Iris pigment epithelial cell (primary cell): ENCODE measurements at places on chromosomes 7 and 10.

DNA sequence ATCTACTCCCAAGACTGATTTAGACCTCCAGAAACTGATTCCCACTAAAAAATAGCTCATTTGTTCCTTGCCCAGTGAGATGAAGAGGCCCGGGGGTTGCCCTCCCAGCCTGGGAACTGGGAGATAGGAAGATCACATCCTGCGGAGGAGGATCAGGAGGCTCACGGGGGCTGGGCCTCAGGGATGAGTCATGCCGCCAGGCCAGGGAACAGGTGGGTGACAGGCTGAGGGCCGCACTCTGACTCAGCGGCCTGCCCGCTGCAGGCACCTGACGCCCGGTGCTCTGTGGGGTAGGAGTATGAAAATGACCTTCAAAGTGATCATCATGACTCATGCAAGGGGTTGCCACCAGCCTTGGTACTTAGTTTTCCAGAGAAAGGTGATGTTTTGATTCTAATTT is 104.5 kb upstream of the ZPBP start:
- DNase-seq = no peak

GRCh38 chr10:55163388-55163979 is 362.5 kb upstream of the PCDH15 start:
- DNase-seq = no peak

GRCh38 chr10:133614830-133615580 is 11.6 kb downstream of the FRG2B start:
- no peak for DNase-seq

DNA sequence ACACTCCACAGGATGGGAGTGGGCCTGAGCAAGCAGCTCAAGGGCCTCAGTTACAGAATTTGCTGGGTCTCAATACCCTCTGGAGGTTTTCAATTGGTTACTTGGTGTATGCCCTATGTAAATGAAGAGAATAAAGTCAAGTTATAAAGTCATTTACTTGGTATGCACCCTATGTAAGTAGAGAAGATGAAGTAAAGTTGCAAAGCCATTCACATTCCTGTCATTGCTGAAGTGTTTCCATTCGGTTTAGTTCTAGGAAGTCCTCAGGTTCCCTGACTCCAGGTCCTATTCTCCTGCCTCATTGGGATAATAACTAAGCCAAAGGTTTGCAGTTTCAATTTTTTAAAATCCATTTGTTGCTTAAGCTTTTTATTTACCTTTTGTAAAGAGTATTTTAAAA is 272.6 kb upstream of the NPSR1 start:
- no peak for DNase-seq

GRCh38 chr10:987620-987869 is 689 bp upstream of the GTPBP4 start:
- DNase-seq = peak; percentile 34

DNA sequence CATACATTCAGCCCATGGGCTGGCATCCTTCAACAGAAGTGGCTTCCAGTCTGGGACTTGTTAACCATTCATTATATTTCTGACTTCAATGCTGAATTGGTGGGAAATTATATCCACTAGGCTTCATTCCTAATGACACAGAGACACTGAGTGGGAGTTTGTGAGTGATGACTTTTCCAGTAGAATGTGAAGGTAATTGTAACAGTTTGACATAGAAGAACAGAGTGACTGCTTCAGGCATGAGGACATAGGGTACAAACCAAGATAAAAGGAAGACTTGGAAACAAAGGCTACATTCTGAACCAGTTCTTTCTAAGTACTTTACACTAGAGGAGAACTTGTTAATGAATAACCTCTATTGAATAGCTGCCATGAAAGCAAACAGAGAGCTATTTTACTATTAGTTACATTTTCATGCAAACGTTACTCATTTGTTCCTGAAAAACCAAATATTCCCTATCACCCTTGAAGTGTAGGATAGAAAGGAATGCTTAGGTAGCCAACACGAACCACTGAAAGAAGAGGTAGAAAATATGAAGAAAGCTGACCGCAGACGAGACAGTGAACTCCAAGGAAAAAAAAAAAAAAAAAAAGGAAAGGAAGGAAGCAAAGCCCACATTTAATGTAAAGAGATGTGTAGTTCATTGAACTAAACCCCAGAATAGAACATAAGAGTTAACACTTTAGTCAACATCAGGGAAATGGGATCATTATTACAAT is 237.0 kb upstream of the SEMA3C start:
- no peak for DNase-seq

GRCh38 chr10:93060887-93061593 is 442 bp downstream of the CYP26C1 start:
- no peak for DNase-seq

DNA sequence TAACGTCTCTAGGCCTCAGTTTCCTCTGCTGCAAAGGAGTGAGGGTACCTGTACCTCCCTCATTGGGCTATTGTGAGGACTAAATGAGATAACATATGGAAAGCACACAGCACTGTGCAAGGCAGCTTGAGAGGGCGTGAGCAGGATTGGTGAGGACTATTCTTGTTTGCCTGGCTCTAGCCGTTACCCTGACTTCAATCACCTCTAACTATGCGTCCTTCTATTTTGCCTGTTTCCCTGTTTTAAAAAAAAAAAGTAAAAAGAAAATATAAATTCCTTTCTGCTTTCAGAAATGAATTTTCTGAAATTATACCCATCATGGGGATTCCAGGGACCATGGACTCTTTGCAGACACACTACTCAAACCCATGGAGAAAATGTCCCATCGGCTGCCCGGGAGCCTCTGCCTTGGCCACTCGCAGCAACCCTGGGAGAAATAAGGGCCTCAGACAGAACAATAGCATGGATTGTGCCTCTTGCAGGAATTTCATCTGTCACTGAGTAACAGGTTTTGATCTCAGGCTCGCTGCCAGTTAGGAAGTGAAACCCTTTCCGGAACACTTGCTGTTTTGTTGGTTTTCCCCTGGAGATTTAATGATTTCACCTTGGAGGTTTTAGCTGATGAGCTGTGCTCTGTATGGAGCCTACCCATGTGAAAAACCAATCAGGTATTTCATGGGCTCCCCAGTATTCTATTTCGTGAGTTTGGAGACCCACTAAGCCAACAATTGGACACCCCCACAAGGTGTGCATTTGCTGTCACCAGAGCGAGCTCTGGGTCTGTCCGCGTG is 55.6 kb downstream of the STEAP1B start:
- peak; percentile 28 for DNase-seq

DNA sequence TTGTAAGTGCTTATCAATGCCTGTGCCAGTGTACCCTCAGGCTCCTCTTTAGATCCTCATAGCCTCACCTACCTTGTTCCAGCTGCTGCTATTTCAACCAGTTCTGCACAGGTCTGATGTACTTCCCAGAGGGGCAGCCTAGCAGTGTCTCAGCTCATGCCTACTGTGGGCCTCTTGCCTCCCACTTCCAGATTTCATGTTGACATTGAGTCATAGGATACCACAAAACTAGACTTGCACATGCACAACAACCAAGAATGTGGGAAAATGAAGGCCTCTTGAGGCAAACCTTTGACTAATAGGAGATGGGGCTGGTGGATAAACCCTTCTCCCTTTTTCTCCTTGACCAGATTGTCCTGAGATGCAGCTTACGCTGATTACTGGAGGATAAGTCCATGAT is 31.0 kb downstream of the PON3 start:
- DNase-seq = peak; percentile 8

DNA sequence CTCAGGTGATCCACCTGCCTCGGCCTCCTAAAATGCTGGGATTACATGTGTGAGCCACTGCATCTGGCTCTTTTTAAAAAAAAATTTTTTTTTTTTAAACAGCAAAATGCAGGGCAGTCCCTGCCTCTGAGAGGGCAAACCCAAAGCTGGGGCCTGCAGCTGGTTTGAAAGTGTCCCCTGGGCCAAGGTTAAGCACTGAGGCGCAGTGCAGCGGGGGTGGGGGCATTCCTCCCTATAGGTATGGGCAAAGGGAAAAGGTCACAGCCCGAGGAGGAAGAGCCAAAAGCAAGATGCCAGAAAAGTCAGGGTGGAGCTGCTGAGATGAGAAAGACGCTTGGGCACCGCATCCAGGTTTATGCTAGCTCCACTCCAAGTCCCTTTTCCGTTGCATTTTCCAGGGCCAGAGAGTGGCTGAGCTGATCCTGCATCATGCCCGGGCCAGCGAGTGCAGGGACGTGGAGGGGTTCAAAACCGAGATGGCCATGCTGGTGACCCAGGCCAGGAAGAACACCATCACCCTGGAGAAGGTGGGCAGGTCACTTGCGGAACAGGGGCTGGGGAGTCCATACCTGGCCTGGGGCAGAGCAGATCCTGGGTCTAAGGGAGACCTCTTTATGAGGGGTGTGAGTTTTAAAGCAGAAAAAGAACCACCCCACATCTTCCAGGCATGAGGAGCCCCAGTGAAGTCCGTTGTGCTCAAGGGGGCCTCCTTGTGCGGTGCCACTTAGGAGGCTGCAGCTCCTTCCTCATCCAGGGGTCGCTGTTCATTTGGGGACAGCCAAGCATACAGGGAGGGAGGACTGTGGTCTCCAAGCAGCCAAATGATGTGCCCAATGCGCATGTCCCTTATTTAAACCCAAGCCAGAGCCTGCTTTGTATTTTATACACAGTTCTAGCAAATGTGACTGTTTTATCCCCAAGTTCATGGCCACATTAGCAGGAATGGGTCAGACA is 7.0 kb upstream of the NDUFB2 start:
- no peak for DNase-seq

GRCh38 chr10:102643336-102644065 is 778 bp upstream of the TRIM8 start:
- DNase-seq = peak; percentile 84

DNA sequence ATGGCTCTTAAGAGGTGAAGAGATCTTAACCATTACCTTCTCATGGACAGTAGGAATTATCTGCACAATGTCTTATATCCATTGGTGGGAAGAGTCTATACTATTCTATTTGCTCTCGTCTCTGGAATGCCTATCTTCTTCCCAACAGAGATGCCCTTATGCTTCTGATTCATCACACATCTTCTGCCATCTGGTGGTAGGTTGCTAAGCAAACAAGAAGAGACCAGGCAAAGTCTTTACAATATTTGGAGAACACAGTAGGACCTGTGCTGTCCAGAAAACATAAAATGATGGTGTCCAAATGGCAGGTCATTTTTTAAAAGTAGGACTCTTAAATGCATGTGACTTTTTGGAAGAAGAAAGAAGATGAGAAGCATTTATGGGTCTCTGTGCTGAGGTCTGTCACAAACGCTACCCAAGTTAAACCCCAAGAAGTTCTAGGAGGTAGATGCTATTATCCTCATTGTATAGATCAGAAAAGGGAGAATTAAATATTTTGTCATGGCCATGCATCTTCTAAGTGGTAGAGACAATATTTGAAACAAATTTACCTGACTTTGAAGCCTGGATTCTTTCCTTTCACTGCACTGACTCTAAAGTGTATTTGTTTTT is 67.8 kb upstream of the NXPH1 start:
- peak; percentile 4 for DNase-seq

GRCh38 chr10:42422911-42423310 is 215.5 kb downstream of the ZNF33B start:
- DNase-seq = no peak

DNA sequence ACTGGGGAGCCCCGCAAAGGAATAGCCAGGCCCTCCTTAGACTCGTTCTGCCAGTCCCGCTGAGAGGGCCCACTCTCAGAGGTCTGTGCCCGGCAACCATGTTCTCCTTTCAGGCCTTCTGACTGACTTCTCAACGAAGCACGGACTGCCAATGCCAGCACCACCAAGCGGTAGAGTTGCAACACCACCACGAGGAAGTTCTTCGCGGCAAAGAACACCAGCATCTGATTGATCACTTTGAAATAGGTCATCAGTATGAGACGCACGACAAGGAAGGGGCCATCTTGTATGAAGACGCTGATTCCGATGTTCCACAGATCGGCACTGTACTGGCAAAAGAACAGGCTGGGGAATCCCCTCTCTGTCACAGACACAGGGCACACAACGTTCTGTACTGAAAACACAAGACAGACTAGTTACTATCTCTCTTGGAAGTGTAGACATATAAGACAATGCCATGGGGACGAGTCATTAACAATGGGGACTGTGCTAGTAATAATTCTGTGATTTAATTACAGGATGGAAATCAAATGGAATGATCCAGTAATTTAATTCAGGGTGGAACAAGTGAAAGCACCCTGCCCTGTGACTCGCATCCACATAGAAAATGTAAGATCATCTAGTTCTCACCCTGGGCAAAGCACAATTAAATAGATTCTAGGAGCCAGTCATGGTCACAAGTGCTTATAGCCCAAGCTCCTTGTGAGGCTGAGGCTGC is 42.7 kb downstream of the TMEM26 start:
- DNase-seq = peak; percentile 0

- DNase-seq = no peak
These were observed 69.4 kb downstream of the LRRN3 start for GRCh38 chr7:111160297-111160696.

DNA sequence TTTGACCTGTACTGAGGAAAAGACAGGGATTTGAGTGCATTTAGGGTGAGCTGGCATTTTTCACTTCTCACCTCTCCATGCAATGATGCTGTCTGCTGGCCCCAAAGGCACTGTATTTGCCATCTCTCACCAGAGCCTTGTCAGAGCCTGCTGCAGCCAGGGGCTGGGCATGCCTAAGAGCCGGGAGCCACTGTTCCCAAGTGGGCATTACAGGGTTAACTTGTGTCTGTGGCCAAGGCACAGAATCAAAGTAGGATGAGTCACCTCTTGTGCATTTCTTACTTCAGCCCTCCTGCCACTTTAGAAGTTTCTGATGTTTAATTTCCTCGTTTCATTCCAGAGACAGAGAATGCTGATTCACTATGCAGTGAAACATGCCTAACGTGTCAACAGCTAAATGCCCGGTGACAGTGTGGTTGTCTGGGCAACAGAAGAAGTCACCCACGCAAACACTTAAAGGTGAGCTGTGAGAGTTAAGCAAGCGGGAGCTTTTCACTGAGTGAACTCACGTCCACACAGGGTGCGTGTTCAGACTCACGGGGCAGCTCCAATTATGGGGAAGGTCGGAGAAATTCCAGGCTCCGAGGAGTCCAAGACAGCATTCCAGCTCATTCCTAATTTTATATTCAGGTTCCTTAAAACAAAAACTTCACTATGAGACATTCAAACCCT is 57.1 kb upstream of the IGFBP3 start:
- peak; percentile 97 for DNase-seq

DNA sequence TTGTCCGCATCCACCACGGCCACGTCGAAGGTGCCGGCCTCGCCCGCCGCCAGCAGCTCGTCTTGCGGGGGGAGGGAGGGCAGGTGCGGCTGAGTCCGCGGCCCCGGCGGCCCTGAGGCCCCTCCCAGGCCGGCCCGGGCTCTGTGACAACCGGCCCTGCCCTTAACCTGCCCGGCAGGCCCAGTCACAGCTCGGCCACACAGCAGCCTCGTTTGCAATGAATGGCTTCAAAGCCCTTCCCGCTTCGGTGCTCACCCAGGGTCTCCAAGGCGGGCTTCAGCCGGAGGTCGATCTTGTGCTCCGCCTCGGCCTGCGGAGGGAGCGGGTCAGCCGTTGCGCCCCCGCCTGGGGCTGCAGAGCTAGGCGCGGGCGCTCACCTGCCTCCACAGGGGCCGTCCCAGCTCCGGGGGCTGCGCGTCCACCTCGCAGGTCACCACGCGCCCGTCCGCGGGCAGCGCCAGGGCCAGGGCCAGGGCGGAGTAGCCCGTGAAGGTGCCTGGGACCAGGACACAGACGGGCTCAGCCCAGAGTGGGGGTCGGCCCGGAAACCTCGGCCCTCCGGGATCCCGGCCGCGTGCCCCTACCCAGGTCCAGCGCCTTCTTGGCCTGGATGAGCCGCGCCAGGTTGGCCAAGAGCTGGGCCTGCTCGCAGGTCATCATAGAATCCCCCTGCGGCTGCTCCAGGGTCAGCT is 928 bp downstream of the COMTD1 start:
- no peak for DNase-seq
